ENCODE measurements at places on chromosomes 7 and 10.
A peak's percentile ranks its signal among the peaks of the same experiment; 100 is the strongest.

DNA sequence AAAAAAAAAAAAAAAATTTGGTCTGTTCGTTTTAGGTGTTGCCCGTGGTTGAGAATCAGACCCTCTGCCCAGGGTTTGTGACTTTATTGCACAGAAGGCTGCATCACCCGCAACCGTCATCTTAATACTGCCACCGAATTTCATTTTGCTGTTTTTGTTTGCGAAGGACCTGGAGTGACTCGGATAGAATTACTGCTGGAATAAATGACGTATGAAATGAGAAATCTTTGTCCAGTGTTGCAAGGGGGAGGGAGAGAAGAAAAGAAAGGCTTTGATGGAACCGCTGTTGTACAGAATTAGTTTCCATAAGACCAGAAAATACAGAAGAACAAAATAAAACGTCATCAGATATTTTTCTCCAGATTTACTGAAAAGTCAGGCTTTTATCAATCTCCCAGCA lies 103.3 kb downstream of the GALNT17 start:
- DNase-seq, result no peak

DNA sequence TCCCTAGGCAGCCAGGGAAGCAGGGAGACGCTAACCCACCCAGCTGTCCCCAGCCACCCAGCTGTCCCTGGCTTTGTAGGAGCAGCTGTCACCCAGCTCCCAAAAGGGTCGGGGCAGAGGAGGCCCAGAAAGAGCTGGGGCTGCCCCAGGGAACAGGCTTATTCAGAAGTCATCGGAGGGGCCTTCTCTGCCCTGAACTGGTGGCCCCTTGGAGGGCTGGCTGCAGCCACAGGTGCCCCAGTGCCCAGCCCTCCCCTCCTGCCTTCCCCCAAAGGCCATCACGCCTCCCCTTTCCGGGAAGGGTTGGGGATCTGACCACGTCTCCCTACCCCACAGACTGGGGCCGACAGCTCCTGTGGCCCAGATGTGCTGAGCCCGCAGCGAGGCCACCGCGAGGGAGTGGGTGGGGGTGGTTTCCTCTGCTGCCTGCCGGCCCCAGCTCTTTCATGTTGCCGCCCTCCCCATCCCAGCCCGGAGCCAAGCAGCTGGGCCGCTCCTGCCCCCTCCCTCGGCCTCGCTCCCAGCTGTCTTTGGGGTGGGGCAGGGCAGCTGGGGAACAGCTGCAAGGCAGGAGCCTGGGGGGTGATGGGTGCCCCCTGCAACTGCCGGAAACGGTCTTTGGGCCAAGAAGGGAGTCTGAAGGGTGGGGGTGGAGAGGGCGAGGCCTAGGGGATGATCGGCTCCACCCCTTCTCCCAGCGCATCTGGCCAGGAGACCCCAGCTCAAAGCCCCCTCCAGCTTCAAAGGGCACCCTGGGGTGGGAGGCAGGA lies 16.8 kb downstream of the TRIM8 start:
- peak; percentile 82 for DNase-seq

- no peak for DNase-seq
These were observed 59.5 kb downstream of the TMEM130 start for GRCh38 chr7:98810153-98810802.

DNA sequence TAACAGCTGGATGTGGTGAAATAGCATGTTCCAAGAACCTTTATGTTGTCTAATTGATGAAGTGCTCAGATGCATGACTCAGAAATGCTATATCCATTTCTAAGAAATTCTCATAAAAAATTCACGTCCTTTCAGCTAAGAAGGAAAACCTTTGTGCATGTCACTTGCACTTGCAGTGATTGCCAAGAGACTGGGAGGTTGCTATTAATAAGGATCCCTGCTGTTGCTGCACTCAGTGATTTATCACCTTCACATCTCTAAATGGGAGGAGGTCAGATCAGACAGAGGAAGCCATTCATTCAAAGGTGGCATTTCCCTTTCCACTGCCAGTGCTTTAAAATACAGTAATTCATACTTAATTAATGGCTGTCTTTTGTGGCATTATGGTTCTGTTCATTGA lies 89.5 kb downstream of the THSD7A start:
- DNase-seq, result no peak

- DNase-seq, result no peak
These were observed 101.8 kb upstream of the FZD8 start for GRCh38 chr10:35743851-35744250.

- DNase-seq, result peak; percentile 8
These were observed 229.7 kb upstream of the ZNF32 start for GRCh38 chr10:43878386-43878785.

DNA sequence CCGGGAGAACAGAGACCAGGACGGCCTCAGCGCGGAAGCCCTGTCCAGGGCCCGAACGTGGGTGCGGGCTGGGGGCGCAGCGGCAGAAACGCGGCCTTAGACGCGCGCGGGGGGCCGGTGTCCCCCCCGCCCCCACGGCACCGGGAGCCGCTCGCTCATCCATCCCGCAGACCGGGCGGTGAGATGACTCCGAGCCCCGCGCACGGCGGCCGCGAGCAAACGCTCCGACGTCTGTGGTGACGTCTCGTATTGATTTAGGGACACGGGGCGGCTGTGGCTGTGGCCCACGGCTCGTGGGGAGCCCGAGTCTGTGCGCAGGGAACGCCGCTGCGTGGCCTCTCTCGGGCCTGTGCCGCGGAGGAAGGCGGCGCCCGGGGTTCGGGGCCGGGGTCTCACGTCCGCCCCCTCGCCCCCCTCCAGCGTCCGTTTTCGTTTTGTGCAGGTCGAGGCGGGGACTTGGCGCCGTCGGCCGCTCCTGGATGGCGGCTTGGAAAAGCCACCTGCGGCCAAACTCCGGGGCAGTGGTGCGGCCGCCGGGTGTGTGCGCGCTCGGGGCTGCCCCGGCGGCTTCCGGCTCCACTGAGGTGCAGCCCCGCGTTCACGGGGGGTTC lies 1.0 kb upstream of the NKX6-2 start:
- DNase-seq, result no peak

DNA sequence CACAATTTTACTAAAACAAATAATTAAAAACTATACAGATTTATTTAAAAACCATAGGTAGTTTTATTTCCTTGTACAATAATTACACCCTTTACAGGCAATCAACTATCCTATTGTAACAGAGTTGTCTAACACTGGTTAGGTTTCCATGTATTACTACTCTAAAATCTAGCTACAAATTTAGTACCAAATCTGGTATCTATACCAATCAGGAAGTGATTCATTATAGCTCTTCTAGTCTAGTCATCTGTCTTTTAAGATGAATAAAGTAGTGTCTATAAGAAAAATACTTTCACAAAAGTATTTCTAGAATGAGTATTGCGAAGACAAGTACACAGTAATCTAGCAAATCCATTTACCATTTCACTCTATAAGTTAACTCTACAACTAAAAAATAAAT lies 16.9 kb downstream of the ZNF800 start:
- DNase-seq, result no peak

Measured in activated CD4-positive, alpha-beta T cell treated with anti-CD3 and anti-CD28 coated beads for 48 hours (primary cell).